ENCODE measurements at places on chromosomes 6 and 20.

DNA sequence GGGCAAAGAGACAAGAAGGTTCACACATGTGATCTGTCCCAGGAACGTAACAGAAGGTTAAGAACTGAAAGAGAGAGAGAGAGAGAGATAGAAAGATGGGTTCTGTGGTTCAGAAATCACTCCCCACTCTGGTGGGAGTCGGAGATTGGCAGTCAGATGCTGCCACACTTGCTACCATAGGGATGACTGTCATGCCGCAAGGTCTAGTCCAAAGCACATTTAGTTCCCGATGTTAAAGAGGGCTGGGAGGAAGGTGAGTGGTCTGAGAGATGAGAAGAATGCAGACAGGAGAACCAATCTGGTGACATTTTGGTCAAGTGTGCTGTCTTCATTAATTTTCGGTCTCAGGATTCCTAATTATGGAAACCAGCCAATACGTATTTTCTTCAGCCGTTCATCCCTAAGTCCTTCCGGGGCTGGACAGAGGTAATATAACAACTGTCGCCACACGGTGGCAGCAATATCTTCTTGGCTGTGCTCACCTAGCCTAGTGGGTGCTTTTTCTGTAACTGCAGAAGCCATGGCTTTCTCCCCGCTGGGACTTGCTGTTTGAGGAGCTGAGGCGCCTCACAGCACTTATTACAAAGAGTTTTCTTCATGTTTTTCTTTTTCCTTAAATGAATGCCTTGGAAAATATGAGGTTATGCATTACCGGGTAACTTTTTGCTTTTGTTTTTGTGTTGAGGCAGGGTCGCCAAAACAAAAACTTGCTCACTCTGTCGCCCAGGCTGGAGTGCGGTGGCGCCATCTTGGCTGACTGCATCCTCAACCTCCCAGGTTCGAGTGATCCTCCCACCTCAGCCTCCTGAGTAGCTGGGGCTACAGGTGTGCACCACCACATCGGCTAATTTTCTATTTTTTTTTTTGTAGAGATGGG is 46.0 kb downstream of the SLC35D3 start:
- DNase-seq, result no peak

- DNase-seq, result no peak
These were observed 79.3 kb upstream of the ARMC2 start for GRCh38 chr6:108768792-108769524.

GRCh38 chr6:34115403-34115795 is 30.5 kb downstream of the GRM4 start:
- DNase-seq, result no peak

GRCh38 chr6:144853603-144854002 is 568.5 kb downstream of the UTRN start:
- no peak for DNase-seq

- no peak for DNase-seq
These were observed 128.8 kb downstream of the SOBP start for GRCh38 chr6:107618672-107619071.

- no peak for DNase-seq
These were observed 19.9 kb upstream of the POPDC3 start for GRCh38 chr6:105199711-105200110.

DNA sequence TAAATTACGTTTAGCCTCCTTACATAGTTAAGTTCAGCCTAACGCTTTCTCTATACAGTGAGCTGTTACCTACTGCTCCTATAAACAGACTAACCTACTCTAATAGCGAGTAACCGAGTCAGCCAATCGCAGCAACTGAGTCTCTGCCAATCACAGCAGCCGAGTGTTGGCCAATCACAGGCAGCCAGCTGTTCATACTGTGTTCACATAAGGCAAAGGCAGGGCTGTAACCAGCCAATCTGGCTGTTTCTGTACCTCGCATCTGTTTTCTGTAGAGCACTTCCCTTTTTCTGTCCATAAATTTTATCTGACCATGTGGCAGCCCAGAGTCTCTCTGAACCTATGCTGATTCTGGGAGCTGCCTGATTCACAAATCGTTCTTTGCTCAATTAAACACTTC is 263.9 kb upstream of the JARID2 start:
- DNase-seq, result no peak

All from NCI-H187 treated with DMSO at 0.1 percent for 48 hours (cell line).